ENCODE measurements at places on chromosomes 3 and 15.

GRCh38 chr15:72358650-72359171 lies 17.1 kb downstream of the HEXA start:
- DNase-seq: no peak

GRCh38 chr3:185760550-185760949 lies 64.3 kb downstream of the IGF2BP2 start:
- no peak for DNase-seq

- no peak for DNase-seq
Measured at GRCh38 chr3:67468511-67468910, 185.9 kb downstream of the SUCLG2 start.

- no peak for DNase-seq
Measured at GRCh38 chr15:57422113-57422754, 45.9 kb downstream of the CGNL1 start.

DNA sequence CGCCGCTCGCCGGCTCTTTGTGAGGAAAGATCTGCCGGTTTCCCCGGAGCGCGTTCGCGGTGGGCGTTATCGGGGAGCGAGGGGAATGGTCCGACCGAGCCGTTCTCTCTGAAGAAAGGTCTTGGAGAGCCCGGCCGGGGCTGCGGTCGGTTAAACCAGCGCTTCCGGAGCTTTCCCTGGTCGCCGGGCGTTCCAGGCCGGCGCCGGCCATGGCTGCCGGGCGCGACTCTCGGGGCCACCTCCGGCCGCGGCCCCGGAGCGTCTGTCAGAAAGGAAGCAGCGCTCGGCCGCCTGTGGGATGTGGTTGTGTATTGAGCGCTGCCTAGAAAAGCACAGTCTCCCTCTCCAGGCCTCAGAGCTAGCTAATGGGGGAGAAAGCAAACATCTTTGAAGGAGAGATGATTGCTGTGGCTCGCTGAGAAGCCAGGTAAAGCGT lies 731 bp downstream of the FYTTD1 start:
- DNase-seq: peak; percentile 67

GRCh38 chr3:178233371-178234071 lies 302.7 kb upstream of the KCNMB2 start:
- DNase-seq: no peak

- no peak for DNase-seq
Measured at GRCh38 chr3:127800508-127800907, 21.8 kb downstream of the MGLL start.

- no peak for DNase-seq
Measured at GRCh38 chr3:16112910-16113504, 61.5 kb upstream of the GALNT15 start.

GRCh38 chr15:64507293-64507802 lies 47.0 kb downstream of the ZNF609 start:
- DNase-seq: no peak

DNA sequence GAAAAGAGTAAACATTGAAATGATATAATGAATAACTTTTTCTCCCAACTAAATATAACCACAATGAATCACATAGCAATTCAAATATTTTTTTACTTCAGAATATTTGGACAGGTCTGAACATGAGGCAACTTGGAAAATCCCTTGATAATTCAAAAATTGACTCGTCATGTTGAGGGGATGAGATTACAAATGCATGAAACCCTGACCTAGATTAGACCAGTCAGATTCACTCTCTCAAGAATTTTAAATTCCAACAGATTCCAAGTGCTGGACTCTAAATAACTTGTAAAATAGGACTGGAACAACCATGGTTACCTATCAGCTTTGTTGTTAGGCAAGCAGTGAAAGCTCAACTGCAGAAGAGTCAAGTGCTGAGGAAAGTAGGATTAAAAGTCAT lies 317.5 kb downstream of the GBE1 start:
- DNase-seq: no peak

GRCh38 chr3:127105587-127105986 lies 87.3 kb upstream of the PRR23E start:
- no peak for DNase-seq

GRCh38 chr3:56404884-56405283 lies 63.4 kb downstream of the ERC2 start:
- no peak for DNase-seq

GRCh38 chr15:92112180-92112579 lies 258.7 kb downstream of the SLCO3A1 start:
- DNase-seq: no peak

DNA sequence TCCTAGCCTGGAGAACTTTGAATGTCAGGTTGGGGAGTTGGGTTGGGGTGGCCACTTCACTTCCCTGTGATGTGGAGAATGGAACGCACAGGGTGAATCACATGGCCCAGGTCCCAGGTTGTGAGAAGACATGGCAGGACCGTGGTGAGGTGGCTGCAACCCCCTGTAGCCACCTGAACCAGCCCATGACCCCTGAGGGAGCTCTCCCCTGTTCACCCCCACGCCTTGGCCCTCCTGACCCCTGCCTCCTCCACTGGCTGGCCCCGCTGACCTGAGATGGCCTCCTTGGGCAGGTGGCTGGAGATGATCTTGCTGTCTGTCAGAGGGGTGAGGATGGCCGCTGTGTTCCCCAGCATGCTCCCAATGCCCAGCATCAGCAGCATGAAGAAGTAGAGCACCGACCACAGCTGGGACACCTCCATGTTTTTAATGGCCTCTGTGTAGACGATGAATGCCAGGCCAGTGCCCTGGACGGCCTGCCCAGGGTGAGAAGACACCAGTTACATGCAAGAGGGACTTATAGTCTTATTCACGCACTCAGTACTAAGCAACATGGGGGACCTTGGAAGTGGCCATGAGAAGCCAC lies 31.0 kb downstream of the SLC6A20 start:
- no peak for DNase-seq

DNA sequence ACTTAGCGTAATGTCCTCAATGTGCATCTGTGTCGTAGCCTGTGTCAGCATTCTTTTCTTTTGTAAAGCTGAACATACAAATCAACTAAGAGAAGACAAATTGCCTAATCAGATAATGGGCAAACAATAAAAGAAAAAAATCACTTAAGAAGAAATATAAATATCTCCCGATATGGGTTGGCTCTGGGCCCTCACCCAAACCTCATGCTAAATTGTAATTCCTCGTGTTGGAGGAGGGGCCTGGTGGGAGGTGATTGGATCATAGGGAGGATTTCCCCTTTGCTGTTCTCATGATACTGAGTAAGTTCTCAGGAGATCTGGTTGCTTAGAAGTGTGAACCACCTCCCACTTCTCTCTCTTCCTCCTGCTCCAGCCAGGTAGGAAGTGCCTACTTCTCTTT lies 285.0 kb upstream of the LYSMD4 start:
- no peak for DNase-seq

GRCh38 chr15:73338058-73338457 lies 30.7 kb downstream of the HCN4 start:
- DNase-seq: no peak

GRCh38 chr3:148221303-148221702 lies 476.4 kb upstream of the AGTR1 start:
- no peak for DNase-seq

- no peak for DNase-seq
Measured at GRCh38 chr15:98703126-98703685, 54.9 kb downstream of the IGF1R start.

DNA sequence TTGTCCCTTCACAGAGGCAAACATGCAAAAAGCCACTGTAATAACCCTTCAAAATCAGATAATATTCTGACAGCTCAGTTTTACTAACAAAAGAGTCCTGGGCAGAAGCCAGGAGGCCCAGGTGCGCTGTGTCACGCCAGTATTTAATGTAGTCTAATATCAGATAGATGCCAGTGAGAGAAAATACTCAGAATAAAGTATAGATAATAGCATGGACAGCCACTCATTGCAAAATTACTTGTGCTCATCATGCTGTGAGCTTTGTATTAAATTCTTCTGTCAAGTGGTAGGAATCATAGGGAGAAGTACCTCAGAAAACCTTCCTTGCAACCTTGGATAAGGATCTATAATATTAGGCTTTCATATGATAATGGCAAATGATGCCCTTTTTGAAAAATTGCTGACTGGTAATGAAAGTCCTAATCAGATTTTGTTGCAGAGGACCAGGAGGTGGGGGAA lies 1154.3 kb downstream of the ROBO1 start:
- no peak for DNase-seq

DNA sequence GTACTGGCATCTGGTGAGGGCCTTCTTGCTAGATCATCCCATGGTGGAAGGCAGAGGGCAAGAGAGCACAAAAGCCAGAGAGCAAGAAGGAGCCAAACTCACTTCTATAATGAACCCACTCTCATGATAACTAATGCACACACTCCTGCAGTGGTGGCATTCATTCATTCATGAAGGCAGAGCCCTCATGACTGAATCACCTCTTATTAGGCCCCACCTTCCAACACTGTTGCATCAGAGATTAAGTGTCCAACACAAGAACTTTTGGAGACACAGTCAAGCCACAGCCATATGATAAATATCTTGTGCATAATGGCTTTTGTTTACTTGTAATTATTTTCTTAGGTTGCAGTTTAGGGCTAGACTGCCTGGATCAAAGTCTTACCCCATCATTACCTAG lies 182.7 kb downstream of the TIGIT start:
- no peak for DNase-seq

DNA sequence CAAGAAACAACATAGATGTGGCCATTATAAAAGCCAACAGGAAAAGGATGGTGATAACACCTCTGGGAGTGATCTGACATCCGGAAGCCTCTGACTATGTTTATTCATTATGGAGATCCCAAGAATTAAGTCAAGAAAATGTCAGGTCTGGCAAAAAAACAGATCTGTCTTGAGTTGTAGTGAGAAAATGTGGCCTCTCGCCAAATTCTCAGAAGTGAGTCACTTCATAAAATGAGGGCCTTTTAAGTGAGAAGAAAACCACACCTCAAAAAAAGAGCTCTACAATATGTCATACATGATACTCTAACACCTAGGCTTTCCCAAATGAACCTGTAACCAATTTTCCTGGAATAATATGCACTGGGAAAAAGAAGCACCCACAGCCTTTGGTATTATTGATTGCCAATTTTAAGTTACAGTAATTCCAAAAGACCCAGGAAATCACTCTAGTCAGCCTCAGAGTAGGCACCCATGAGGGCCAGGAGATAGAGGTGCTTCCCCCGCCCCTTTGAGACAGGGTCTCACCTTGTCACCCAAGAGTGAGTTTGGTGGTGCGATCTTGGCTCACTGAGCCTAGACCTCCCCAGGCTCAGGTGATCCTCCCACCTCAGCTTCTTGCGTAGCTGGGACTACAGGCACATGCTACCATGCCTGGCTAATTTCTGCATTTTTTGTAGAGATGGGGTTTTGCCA lies 38.0 kb downstream of the CCR3 start:
- no peak for DNase-seq

- DNase-seq: no peak
Measured at GRCh38 chr15:73001840-73002239, 50.4 kb upstream of the NEO1 start.

- no peak for DNase-seq
Measured at GRCh38 chr15:54559405-54560069, 581.3 kb downstream of the UNC13C start.

DNA sequence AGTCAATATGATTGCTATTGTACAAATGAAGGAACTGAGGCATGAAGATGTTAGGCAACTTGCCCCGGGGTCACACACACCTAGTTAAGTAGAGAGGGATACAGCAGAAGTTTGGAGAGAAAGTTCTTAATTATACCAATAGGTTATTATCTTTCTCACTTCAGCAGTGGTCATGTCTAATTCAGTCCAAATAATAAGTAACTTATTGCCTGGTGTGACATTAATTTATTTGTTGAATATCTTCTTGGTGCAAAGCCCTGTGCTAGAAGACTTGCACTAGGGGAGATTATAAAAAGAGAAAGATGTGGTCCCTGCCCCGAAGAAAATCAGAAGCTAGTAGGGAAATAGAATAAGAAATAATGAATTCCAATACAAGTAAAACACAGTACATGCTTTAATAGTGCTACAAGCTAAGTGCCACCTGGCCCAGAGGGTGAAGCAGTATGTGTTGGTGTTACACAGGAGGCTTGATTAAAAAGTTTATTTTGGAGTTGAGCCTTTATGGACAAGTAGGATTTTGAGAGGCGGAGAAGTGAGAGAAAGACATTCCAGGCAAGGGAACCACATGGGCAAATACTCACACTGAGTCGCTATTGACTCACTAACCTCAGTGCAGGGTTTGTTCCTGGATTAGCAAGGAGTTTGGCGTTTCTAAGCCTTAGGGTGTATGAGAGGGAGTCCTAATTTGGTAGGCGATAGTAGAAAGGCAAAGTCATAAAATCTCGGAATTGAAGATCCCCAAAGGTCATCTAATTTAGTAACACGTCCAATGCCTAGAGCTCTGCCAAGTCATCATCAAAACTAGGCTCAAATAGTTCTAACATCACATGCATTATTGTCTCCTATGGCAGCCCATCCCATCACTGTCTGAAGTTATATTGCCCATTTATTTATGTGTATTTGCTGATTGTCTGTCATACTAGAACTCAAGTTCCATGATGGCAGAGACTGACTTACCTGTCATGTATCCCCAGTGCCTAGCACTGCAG lies 19.2 kb upstream of the GSK3B start:
- DNase-seq: no peak

- DNase-seq: no peak
Measured at GRCh38 chr3:17009826-17010225, 125.1 kb downstream of the PLCL2 start.

DNA sequence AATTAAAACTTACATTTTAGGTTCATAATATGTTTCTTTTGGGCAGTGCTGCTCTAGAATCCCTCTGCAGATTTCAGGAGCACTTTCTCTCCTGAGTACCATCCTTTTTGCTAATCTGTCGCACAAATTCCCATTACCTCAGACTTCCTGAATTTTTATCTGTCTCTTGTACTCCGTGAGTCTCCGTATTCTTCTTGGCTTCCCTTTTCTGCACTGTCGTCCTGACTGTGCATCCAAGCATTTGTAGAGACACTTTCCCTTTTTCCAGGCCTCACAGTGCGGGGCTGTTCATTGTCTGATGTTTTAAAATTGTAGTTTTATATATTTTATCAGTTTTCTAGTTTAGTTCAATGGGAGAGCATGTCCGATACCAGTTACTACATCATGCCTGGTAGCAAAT lies 27.3 kb downstream of the MEF2A start:
- no peak for DNase-seq

DNA sequence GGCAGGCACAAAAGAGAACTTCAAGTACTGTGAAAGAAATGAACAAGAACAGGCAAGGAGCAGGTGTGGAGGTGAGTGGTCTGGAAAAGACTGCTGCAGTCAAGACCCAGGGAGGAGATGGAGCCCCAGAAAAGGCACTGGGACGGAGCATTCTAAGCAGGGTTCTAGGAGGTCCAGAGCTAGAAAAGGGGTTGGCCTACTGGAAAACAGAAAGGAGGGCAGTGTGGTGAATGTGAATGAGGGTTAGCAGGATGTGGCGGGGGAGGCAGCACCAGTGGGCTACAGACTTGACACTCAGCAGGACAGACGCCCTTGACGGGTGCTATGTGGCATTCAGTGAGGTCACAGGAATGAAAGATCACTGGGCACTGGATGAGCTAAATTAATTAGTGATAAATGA lies 75.7 kb downstream of the SENP2 start:
- DNase-seq: no peak

GRCh38 chr3:186570941-186571643 lies 572 bp downstream of the DNAJB11 start:
- DNase-seq: no peak

DNA sequence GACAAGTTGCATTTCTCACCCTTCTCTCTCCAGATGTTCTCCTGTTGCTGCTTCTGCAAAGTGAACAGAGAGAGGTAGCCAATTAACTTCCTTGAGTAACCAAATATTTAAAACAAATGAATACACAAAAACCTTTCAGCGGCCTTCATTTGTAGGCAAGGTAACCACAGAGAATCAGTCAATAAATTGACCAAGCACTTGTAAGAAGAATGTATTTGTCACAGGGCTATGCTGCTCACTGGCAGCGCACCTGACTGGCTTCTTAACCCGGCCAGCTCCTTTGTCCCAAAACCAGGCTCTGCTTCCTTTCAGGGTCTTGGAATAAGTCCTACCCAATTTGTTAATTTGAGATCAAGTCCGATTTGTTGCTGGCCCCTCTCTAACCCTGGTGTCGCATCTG lies 43.5 kb upstream of the STXBP5L start:
- DNase-seq: no peak

Data from RWPE2 (cell line).